ENCODE measurements at places on chromosomes 11 and 22.
A peak's percentile ranks its signal among the peaks of the same experiment; 100 is the strongest.

DNA sequence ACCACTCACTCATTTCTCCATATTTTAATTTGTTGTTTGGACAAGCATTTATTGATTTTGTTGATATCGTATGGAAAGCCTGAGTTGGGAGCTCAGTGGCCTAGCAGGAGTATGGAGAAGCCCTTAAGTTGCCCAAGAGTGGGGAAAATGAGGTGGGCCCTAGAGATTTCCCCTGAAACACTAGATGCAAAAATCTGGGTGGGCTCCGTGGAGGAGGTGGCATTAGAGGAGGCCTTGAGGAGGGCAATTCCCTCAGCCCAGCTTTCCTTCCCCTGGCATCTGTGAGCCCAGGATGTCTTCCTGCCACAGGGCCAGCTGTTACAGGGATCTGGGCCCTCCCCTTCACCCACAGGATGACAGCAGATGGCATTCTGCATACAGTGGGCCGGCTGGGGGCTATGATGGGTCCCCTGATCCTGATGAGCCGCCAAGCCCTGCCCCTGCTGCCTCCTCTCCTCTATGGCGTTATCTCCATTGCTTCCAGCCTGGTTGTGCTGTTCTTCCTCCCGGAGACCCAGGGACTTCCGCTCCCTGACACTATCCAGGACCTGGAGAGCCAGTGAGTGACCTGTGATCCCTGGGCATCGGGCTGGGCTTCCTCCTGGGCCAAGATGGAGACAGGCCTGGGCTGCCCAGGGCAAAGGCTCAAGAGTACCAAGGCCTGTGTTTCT, 21.6 kb upstream of the SLC22A12 start:
- DNase-seq, result no peak

DNA sequence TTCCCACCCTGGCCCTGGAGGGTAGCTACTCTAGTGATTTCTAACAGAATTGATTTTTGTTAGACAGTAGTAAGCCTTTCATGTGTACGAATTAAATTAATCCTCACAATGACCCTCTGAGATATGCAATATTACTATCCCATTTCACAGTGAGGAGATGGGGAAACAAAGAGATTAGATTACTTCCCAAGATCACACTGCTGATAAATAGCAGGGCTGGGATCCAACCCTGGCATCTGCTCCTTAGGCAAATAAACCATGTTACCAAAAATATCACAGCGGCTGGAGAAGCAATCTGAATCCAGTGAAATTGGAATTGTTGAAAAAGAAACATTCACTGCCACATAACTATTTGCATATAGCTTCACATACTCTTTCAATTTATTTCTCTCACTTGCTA, 12.8 kb upstream of the CAVIN3 start:
- peak; percentile 27 for DNase-seq

DNA sequence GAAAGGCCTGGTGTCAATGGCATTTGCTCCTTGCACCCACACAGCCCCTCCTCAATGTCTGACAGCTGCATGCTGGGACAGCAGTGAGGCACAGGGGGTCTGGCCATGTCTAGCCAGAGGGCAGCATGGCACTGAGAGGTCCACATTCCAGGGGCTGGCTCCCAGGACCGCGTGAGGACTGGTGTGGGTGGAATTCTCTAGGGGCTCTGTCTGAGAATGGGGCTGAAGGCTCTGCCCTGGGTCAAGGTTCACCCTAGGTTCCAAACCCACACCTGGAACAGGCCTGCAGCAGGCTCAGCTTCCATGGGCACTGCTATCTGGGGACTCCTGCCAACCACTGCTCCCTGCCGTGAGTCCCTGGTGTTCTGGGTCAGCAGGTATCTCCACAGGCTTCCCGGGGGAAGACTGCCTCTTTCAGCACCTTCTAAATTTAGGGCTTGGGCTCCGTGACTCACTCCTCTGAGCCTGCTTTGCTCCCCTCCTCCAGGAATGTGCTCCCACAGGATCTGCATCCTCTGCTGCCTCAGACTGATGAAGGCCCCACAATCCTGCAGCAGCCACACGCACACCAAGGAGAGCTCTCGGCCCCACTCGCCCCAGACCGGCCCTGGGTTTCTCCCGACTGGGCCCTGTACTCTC, 4.2 kb downstream of the STARD10 start:
- no peak for DNase-seq

- no peak for DNase-seq
Measured at GRCh38 chr11:1157341-1157644, 460 bp upstream of the MUC5AC start.

DNA sequence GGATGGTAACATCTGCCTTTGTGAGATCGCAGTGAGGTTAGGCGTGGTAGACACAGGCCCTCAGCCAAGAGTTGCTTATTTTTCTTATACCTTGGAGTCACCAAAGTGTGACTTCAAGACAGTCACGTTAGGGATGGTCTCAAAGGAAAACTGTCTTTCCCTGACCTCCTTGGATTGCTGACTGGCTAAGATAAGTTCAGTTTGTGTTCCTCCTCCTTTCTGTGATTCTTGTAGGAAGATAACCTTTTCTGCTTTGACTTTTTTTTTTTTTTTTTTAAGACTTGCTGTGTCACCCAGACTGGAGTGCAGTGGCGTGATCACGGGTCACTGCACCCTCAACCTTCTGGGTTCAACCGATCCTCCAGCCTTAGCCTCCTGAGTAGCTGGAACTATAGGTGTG, 23.1 kb downstream of the TAB1 start:
- DNase-seq, result no peak

DNA sequence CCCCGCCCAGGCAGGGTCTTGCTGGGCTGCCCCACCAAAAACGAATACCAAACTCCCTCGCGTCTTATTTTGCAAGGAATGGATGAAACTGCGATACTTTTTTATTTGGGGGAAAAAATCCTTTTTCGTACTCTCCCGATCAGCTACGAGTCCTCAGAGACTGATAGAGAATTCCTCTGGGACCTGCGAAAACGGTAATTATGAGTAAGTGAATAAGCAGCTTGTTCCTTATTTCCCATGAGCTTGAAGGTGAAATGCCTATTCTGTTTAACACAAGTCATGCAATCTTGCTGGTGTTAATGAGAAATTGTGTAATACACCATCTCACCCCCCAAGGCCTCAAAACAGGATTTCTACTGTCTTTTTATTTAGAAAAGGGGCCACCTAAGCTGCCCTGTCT, 5.5 kb downstream of the GRK3 start:
- DNase-seq, result no peak

GRCh38 chr11:14587258-14587657, 56.3 kb upstream of the PDE3B start:
- no peak for DNase-seq

GRCh38 chr11:41320653-41321052, 138.8 kb downstream of the LRRC4C start:
- DNase-seq, result no peak

GRCh38 chr11:32002311-32002710, 88.6 kb upstream of the RCN1 start:
- no peak for DNase-seq

GRCh38 chr22:17064498-17065100, 20.2 kb upstream of the IL17RA start:
- no peak for DNase-seq

- DNase-seq, result no peak
Measured at GRCh38 chr11:61962213-61963015, 5.0 kb downstream of the FTH1 start.

GRCh38 chr11:3796801-3797328, 489 bp downstream of the NUP98 start:
- peak; percentile 38 for DNase-seq

GRCh38 chr22:41197038-41197972, 7.8 kb upstream of the L3MBTL2 start:
- peak; percentile 78 for DNase-seq

DNA sequence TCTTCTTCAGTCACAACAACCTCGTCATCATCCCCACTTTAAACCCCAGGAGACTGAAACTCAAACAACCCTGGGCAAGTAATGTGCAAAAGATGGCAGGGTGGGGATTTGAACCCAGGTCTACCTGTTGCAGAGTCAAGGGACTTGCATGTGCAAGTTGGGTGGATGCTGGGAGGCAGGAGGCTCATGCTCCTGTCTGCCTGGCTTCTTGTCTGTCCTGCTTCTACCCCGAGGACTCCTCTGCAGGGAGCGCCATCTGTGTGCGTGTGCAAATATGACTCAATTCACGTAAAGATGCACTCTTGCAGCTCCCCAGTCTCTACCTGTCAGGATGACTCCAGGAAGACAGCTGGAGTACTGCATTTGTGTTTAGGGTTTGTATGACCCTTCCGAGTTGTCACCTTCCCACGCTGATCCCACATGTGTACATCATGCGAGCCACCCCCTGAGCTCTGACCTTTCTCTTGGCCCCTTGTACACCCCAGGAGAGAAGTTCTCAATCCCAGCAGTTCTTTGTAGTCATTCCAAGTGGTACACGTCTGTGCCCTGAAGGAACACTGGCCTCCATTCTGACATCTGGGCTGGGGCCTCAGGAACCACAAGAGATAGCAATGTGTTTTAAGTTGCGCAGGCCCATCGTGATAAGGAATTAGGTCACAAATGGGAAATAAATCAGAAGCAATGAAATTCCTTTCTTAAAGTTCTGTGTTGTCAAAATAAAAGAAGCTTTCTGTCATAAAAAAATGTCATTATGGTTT, 95.7 kb downstream of the CWC15 start:
- no peak for DNase-seq

GRCh38 chr11:116211147-116211546, 561.6 kb downstream of the BUD13 start:
- no peak for DNase-seq

- no peak for DNase-seq
Measured at GRCh38 chr11:69578167-69578566, 62.8 kb upstream of the CCND1 start.

Data from NCI-H1092 treated with DMSO at 0.1 percent for 48 hours (cell line).